Hematopoietic multipotent progenitor cell treated with erythropoietin and hydrocortisone succinate and interleukin-3 and kit ligand, for 15 days (in vitro differentiated cells): ENCODE measurements at places on chromosomes 13 and 19.

DNA sequence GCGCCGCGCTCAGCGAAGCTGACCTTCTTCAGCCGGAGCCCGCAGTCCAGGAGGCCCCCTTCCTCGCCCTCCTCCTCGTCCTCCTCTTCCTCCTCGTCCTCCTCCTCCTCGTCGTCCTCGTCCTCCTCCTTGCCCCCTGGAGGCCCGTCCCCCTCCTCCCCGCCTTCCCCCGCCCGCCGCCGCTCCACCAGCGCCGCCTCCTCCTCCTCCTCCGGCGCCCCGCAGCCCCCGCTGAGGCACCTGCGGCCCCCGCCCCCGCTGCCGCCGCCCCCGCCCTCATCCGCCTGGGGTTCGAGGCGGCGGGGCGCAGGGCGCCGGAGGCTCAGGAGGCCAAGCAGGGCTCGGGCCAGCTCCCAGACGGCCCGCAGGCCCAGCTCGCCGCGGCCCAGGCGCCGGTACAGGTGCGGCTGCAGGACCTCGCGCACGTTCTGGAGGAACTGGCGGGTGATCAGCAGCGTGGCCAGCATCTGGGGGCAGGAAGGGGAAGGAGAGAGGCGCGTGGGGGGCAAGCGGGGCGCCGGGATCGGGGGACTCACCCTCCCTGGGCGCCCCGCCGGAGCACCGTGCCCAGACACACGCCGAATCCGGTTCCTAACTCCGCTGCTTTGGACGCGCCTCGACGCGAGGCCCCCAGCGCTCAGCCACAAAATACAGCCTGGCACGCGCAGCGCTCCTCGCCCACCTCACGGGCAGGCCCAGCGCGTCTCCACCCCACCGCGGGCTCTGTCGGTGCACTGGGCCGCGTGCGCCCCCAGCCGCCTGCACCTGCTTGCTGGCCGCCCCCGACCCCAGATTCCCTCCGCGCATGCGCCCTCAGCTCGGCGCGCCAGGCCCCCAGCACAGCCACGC lies 5.9 kb downstream of the ANO8 start:
- no peak for DNase-seq

DNA sequence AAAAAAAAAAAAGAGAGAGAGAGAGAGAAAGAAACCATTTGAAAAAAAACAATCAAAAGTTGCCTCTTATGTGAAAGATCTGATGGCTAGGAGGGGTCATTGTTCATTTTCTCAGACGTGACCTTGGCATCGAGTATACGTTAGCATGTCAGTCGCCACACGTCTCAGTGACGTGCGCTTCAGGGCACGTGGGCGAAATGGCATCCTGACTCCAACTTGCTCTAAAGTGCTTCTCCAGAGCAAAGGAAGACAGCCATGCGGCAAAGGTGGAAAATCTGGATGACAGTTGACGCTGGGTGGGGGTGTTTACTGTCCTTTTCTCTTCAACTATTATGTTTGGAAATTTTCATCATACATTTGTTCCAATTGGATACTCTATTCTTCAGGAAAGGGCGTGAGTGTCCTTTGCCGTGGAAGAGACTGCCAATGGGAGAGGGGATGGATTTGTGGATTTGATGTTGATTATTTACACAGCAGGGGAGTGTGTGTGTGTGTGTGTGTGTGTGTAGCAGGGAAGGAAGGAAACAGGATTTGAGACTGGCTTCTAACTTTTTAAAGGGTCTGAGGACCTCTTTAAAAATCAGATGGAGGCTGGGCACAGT lies 25.0 kb downstream of the KLF2 start:
- DNase-seq: no peak

GRCh38 chr13:105047676-105048295 lies 1487.7 kb downstream of the EFNB2 start:
- DNase-seq: no peak

GRCh38 chr13:84812078-84812477 lies 929.8 kb upstream of the SLITRK1 start:
- DNase-seq: no peak

GRCh38 chr19:56834564-56835375 lies 5.8 kb downstream of the PEG3 start:
- DNase-seq: no peak
